ENCODE measurements at places on chromosomes 6 and 20.

GRCh38 chr6:35686873-35687555 is 1.7 kb downstream of the FKBP5 start:
- no peak for DNase-seq

- DNase-seq: no peak
Measured at GRCh38 chr6:166379800-166380199, 2.9 kb downstream of the MPC1 start.

GRCh38 chr20:9088556-9088955 is 19.7 kb downstream of the PLCB4 start:
- DNase-seq: no peak

DNA sequence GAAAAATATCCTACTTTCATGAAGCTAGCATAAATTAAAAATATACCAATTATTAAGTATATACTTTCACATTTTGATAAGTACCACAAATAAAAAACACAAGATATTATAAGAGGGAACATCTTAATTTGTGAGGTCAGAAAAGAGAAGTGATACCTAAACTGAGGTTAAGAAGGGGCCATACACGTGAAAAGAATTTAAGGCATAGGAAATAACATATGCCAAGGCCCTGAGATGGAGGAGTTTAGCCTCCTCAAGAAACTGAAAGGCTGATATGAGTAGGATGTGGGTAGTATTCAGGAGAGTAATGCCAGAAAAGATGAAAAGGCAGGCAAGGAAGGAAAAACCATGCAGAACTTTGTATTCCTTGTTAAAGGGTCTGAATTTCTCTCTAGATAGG is 116.6 kb upstream of the HTR1E start:
- DNase-seq: no peak

- no peak for DNase-seq
Measured at GRCh38 chr6:9581155-9581554, 833.7 kb downstream of the TFAP2A start.

DNA sequence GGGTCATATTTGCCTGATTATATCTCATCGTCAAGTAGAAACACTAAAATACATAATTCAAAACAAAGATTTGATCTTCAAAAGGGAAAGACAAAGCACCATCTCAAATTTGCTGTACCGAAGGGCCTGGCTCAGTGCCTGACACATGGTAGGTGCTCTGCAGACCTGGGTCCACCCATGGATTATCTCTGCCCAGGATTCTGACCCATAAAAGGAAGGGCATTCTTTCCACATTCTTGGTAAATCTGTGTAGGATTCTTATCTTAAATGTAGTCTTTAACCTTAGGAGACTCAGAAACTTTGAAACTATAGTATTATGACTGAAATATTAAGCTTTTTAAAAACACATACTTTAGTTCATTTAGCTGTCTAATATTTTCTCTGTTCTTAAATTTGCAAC is 274.1 kb upstream of the FLRT3 start:
- no peak for DNase-seq
